Body of pancreas (tissue), 4 donors: ENCODE measurements at places on chromosomes 13 and 19. TPM values are rescaled to one million over a fixed set of nuclear protein-coding genes. Genes with fewer than 3 reads are reported as not detected.

The PDX1 gene
- total RNA-seq = 6.5 TPM

DNA sequence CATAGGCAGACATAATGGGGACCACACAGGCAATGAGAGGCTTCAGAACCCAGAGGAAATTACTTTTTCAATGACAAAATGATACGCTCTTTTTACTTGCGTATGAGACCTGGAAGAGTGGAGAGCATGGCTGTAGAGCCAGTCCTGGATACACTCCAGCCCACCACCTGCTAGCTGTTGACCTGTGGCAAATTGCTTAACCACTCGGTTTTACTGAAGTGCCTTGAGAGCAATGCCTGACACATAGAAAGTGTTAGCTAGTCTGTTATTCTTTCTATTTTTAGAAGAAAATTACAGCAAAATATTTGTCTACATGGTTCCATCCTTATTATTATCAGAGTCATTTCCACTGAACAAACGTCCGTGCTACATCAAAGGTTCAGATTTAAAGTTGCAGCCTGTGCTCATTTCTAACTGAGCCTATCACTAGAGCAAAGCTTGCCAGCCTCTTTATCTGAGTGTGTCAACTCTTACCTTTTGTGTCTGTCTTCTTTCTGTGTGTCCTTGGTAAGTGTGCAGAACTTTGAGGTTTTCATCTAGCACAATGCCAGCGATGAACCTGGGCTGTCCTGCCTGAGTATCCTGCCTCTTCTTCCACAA is 9.6 kb upstream of the GPR183 start:
- H3K36me3 ChIP-seq = no peaks in the 10 kb centered on the region
- peaks cover 17% of the 10 kb centered on the region for H3K4me1 ChIP-seq
- peak; percentile 66 for DNase-seq

DNA sequence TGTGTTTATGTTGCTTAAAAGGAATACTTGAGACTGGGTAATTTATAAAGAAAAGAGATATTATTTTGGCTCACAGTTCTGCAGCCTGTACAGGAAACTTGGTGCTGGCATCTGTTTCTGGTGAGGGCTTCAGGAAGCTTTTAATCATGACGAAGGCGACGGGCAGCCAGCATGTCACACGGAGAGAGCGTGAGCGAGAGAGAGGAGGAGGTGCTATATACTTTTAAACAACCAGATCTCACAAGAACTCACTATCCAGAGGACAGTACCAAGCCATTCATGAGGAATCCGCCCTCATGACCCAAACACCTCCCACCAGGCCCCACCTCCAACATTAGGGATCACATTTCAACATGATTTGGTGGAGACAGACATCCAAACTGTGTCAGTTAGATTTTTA is 163.4 kb upstream of the TSC22D1 start:
- H3K4me1 ChIP-seq = peaks cover 2% of the 10 kb centered on the region
- H3K27ac ChIP-seq = no peak overlapping the region
- no peak for DNase-seq
- H3K4me3 ChIP-seq = no peak overlapping the region
- no peaks in the 10 kb centered on the region for H3K36me3 ChIP-seq

The ZNF223 gene
- 2.6 TPM for total RNA-seq

The CRLF1 gene
- 40.2 TPM for total RNA-seq

The KIR2DL1 gene
- not detected for total RNA-seq

DNA sequence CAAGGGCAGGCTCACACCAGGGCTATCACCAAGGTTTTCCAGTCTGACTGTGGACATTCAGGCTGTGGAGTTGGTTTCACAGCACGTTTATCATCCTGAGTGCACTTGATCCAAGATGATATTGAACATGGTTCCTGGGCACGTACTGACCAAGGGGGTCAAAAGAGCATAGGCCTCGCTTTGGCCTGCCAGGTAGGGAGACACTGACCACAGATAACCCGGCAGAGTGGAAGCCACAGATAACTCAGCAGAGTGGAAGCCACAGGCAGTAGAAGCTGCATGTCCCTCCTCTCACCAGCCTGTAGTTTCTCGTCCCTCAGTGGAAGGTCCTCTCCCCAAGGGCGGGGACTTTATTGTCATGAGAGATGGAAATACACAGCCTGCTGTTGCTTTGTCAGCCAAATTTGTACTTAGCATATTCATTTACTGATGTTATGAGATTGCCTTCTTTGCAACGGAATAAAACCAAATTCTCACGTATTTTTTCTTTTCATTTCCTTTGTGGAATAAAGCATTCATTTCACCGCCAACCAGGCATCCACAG is 8.8 kb upstream of the KRTDAP start:
- H3K36me3 ChIP-seq = peaks cover 4% of the 10 kb centered on the region
- no peak for DNase-seq
- H3K27me3 ChIP-seq = no peaks in the 10 kb centered on the region
- H3K27ac ChIP-seq = no peak overlapping the region
- peaks cover 7% of the 10 kb centered on the region for H3K4me1 ChIP-seq

The CGB2 gene
- total RNA-seq = not detected

DNA sequence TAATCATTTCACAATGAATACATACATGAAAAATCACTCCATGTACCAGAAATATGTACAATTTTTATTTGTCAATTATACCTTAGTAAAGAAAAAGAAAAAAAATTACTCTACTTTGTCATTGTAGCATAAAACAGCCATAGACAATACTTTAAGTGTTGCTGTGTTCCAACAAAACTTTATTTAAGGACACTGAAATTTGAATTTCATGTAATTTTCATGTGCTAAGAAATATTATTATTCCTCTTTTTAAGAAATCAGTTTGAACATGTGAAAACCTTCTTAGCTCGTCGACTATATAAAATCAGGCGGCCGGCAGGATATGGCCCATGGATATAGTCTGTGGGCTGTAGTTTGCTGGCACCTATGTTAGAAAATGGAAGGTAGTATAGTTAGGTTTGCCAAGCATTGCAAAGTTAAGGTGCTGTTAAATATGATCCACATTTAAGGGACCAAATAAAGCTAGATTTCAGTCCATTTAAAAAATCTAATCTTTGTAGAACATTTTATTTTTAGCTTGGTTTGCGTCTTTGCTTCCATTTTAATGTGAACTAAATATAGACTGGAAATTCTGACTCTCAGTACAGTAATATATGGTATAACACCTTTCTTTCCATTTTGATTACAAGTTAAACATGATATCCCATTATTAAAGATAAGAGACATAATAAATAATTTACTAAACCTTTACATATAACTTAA is 6.5 kb downstream of the DGKH start:
- no peak overlapping the region for H3K27ac ChIP-seq
- no peaks in the 10 kb centered on the region for H3K27me3 ChIP-seq
- DNase-seq = no peak
- H3K4me1 ChIP-seq = no peaks in the 10 kb centered on the region
- H3K36me3 ChIP-seq = no peaks in the 10 kb centered on the region

- H3K36me3 ChIP-seq = no peaks in the 10 kb centered on the region
- no peak overlapping the region for H3K27ac ChIP-seq
- no peaks in the 10 kb centered on the region for H3K27me3 ChIP-seq
Observed at GRCh38 chr19:16736709-16737108, 17.1 kb downstream of the NWD1 start.

The KIR3DL1 gene
- total RNA-seq = not detected

The BTBD2 gene
- total RNA-seq = 42.3 TPM

The GPX4 gene
- 152 TPM for total RNA-seq

DNA sequence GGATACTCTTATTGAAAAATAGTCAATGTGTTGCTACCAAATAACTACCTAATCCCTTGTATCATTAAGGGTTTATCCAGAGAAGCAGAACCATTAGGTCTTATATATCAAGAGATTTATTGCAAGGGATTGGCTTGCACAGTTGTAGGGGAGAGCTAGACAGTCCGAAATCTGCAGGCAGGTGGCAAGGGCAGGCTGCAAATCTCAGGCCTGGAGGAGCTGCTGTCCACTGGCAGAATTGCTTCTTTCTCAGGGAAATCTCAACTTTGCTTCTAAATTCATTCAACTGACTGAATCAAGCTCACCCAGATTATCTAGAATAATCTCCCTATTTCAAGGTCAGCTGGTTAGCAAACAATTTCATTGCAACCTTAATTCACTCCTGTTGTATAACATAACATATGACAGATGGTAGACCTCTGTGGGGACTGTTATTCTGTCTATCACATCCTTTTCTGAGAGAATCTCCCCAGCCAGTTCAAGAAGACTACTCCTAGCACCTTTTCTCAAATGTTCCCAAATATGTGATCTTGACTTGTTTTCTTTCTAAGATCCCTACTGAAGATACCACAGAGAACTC is 194.2 kb downstream of the NHLRC3 start:
- H3K4me3 ChIP-seq = no peak overlapping the region
- H3K27ac ChIP-seq = no peak overlapping the region
- no peak for DNase-seq
- no peaks in the 10 kb centered on the region for H3K27me3 ChIP-seq

The KLK15 gene
- total RNA-seq = not detected

DNA sequence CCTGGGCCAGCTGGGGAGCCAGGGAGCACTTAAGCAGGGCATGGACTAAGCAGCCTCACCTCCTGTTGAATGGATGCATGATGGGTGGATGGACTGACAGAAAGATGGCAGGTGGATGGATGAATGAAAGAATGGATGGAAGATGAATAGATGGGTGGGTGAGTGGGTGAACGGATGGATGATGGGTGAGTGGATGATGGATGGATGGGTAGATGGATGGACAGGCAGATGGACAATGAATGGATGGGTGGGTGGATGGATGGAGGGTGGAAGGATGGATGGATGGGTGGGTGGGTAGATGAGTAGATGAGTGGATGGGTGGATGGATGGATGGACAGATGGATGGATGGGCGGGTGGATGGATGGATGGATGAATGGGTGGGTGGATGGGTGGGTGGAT is 18.7 kb downstream of the SHC2 start:
- H3K27me3 ChIP-seq = no peaks in the 10 kb centered on the region
- H3K36me3 ChIP-seq = no peaks in the 10 kb centered on the region
- DNase-seq = no peak
- H3K27ac ChIP-seq = no peak overlapping the region
- no peak overlapping the region for H3K4me3 ChIP-seq

The IGSF23 gene
- total RNA-seq = not detected

- no peaks in the 10 kb centered on the region for H3K36me3 ChIP-seq
- no peak overlapping the region for H3K4me3 ChIP-seq
- no peak overlapping the region for H3K27ac ChIP-seq
- no peak for DNase-seq
Observed at GRCh38 chr13:49681842-49682435, 9.3 kb downstream of the EBPL start.

The GRK1 gene
- total RNA-seq = not detected

The THSD1 gene
- total RNA-seq = 1.3 TPM

GRCh38 chr19:4791183-4792018 is at the start of gene FEM1A:
FEM1A (plus strand) TSS chr19:4791734; CDS start chr19:4791855, 121 bp downstream.
- peak within 1 kb of the TSS; percentile 95 for H3K27ac ChIP-seq
- H3K27me3 ChIP-seq = no peaks in the 10 kb centered on the region
- H3K36me3 ChIP-seq = no peaks in the 10 kb centered on the region
- H3K4me3 ChIP-seq = peak within 1 kb of the TSS; percentile 100
- DNase-seq = peak; percentile 99
